ENCODE measurements at places on chromosomes 6 and 20. TPM values are rescaled to one million over a fixed set of nuclear protein-coding genes. Genes with fewer than 3 reads are reported as not detected.

Gene C6orf52
- 0.89 TPM for total RNA-seq

Gene MLIP
- 393 TPM for total RNA-seq

DNA sequence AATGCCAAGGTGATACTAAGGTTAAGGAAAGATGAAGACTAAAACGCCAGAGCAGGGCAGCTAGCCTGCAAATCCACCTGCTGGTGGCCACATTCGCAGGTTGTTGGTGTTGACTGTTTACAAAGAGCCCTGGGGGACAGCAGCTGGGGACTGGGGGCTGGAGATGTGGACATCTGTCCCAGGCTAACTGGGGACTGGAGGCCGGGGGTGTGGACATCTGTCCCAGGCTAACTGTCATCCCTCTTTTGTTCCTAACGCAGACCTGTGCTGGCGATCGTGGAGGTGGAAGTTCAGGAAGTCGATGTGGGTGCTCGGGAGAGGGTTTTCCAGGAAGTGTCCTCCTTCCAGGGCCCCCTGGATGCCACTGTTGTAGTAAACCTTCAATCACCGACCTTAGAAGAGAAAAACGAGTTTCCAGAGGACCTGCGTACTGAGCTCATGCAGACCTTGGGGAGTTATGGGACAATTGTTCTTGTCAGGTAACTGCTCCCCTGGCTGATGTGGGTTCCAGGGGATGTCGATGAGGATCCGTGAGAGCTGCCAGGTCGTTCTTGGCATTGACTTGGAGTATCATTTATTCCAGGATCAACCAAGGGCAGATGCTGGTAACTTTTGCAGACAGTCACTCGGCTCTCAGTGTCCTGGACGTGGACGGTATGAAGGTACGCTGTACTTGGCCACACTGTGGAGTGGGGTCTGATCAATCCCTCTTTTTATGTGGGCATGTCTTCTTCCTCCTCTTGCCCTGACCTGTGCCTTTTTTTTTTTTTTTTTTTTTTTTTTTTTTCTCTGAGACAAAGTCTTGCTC lies 87.0 kb downstream of the SERAC1 start:
- H3K27me3 ChIP-seq, result no peaks in the 10 kb centered on the region
- H3K27ac ChIP-seq, result no peak overlapping the region
- no peaks in the 10 kb centered on the region for H3K36me3 ChIP-seq

GRCh38 chr20:37200926-37201826 lies 21.8 kb upstream of the MROH8 start:
- no peak overlapping the region for H3K4me3 ChIP-seq
- H3K27ac ChIP-seq, result no peak overlapping the region
- H3K36me3 ChIP-seq, result peaks cover 7% of the 10 kb centered on the region
- no peak for DNase-seq
- no peaks in the 10 kb centered on the region for H3K27me3 ChIP-seq

- no peaks in the 10 kb centered on the region for H3K36me3 ChIP-seq
- peak overlapping the region; percentile 53 for H3K4me3 ChIP-seq
- H3K27ac ChIP-seq, result peak overlapping the region; percentile 83
Measured at GRCh38 chr6:21587179-21587960, 6.2 kb upstream of the SOX4 start.

DNA sequence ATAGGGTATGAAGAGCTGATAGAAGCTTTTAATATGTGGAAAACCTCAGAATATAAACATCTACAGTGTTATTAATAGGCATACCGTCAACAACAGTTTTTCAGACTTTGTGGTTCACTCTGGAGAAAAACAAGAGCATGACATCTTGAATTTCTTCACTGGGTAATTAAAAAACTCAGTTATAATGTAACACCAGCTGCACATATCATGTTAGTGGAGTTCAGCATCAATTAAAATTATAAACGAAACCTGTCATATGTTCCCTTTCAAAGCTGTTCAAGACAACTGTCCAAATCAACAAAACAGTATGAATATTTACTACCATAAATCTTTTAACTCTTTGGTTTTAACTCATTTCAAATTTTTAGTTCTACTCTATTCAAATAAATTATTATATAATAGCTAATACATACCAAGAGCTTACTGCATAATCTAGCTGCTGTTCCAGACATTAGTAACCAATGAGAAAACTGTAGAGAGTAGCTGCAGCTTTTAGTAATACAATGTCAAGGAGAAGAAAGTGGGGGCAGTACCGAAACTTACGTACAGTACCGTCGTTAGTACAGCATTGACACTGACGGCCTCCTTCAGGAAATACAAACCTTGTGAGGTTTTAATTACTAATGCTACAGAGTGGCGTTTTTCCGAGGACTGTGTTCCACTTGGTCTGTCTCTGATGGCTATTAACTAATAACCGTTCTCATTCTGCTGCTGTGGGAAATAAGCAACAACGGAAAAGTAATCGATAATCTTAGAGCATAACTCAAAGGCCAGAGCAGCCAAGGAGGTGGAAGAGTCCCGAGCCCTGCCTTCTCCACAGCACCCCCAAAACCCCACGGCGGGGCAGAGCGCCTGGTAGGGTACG lies 532 bp upstream of the PM20D2 start:
- H3K27ac ChIP-seq, result peak overlapping the region; percentile 76
- no peak for DNase-seq
- peak overlapping the region; percentile 88 for H3K4me3 ChIP-seq
- no peaks in the 10 kb centered on the region for H3K4me1 ChIP-seq

Data from heart right ventricle (tissue), 16 donors.